ENCODE measurements at places on chromosomes 7 and 10.

DNA sequence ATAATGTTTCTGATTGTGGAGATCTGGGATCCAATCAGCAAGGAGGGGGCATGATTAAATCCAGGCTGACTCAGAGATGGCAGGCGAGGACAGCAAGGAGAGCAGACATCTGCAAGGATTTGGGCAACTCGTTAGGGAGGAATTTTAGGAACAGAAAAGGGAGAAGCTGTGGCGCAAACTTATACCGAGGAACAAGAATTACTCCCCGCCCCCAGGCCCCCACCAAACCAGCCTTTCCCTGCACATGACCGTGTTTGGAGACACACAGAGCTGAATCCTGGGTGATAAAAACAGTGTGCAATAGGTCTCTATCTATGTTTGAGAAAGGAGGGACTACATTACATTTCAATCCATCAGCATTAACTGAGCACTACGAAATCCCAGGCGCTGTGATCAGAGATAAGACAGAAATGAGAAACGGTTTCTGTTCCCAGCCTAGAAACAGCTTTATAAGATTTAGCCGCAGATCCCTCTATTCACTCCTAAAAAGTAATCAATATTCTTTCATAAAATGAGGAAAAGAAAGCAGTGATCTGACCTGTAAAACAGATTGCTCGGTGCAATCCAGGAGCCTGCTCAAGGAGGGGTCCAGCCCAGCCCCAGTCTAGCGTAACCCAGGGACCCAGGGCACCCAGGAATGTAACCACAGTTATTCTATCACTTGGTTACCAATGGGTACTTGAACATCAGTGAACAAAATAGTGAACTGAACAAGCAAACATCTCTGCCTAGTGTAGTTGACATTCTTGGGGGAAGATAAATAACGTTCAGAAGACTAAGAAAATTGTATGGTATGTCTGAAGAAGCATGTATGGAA lies 37.2 kb upstream of the RAPGEF5 start:
- DNase-seq, result no peak

DNA sequence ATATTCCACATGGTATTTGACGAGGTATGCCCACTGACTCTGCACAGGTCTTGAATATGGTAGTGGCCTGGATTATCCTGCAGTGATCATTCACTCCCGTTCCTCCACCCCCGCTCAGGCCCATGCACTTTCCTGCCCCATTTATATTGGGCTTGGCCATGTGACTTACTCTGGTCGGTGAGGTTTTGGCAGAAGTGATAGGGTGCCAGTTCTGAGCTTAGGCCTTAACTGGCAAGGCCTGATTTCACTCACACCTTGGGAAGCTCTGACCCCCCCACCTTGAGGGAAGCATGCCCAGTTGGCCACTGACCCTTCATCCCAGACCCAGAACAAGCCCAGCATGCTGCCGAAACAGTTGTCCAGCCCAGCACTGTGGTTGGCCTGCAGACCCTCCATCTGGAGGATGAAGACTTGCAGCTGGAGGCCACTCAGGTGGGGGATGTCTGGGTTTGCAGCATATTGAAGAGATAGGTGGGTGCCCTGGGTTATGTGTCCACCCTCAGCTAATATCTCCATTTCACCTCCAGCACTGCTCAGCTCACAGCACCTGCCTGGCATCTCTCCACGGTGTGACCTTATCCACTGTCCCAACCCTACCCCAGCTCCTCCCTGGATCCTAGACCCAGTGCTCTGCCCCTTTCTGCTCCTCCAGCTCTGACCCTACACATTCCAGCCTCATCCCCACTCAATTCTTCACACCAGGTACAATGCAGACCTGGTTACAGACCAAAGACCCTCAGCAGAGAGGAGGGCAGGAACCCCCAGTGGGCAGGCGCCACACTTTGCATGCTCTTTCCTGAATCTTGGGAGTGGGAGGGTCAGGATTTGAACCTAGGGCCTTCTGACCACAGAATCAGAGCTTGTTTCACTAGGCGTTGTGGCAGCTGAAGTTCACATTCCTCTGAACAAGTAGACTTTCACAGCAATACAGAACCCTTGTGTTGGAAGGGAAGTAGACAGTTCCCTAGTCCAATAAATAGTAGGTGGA lies 138.1 kb upstream of the CHST15 start:
- DNase-seq, result no peak

- DNase-seq, result no peak
Observed at GRCh38 chr7:145036604-145037405, 201.0 kb upstream of the TPK1 start.

DNA sequence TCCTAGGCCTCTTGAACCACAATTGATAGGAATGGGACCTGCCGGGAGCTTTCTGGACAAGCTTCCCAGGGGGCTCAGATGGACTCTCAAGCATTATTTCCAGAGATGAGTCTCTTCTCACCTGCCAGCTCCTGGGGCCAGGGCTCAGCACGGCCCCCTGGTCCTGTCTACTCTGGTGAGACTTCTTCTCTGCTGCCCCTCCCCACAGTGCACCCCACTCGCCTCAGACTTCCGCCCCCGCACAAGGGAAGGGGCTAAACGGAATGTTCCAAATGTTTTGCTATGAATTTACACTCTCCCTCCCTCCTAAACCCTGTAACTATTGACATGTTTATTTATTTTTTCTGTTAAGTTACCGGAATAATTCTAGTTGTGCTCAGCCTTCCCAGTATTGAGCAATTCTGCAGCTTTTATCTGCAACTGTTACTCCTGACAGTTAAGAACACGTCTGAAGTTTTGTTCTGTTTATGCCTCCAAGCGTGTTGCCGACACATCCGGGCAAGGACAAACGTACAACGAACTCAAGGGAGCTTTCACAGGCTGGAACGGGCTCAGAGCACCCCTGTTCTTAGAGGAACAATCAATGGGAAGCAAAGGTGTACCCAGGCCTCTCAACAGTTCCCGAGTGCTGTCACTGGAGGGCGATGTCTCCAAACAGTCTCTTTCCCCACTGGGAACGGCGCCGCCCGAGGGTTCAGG lies 55.2 kb downstream of the FHIP2A start:
- DNase-seq, result peak; percentile 44

- DNase-seq, result no peak
Observed at GRCh38 chr7:87413951-87414793, 61.3 kb downstream of the ABCB4 start.

- DNase-seq, result no peak
Observed at GRCh38 chr7:101365956-101366355, 3.3 kb downstream of the COL26A1 start.

- DNase-seq, result no peak
Observed at GRCh38 chr7:44400033-44400511, 74.7 kb upstream of the CAMK2B start.

DNA sequence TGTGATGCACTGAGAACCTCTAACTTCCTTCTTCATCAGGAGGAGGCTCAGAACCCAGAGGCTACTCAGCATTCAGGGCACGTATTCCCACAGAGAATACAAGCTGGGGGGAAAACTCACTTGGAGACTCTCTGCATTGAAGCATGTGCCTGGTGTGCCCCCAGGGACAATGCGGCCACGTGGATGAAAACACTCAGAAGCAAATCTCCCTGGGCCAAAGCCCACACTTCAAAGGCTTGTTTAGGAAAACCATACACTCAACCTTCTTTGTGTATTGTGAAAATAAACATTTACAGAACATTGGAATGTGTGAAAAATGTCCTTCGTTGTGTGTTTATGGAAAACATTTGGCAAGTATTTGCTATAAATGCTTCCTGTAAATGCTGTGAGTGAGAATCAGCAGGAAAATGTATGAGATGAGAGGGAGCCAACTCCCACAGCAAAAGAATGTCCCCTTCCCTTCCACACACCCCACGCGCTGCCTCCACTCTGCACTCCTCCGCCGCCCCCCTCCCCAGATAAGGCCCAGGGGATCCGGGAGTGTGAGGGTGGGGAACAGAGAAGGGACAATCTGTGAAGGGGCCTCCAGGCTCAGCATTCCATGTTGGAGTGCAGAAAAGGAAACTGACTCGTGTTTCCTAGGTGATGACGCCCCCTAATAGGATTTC lies 339.5 kb downstream of the ELMO1 start:
- DNase-seq, result no peak

- DNase-seq, result no peak
Observed at GRCh38 chr7:107939573-107940489, 48.8 kb downstream of the DLD start.

GRCh38 chr7:132592231-132592920 lies 16.1 kb upstream of the PLXNA4 start:
- no peak for DNase-seq

DNA sequence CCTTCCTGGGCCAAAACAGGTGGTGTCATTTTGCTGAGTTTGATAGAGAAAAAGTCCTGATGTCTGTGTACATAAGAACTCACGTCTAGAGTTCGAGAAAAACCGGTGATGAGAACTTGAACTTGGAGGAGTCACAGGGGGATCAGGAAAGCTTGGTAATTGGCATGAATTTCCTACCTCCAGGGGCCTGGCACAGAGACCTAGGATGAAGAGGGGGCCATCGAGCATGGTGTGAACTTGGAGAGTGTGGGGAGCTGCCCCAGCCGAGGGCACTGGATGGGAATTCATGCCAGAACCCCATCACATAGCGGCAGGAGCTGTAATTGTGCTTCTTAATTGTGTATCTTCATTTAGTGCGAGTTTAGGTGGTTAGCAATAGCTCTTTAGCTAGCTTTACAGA lies 82.2 kb downstream of the CUX1 start:
- no peak for DNase-seq

- no peak for DNase-seq
Observed at GRCh38 chr7:2096692-2097387, 135.9 kb downstream of the MAD1L1 start.

GRCh38 chr7:13117103-13117502 lies 429.7 kb downstream of the ARL4A start:
- no peak for DNase-seq

GRCh38 chr10:104267721-104268404 lies 1.1 kb upstream of the GSTO2 start:
- DNase-seq, result no peak

DNA sequence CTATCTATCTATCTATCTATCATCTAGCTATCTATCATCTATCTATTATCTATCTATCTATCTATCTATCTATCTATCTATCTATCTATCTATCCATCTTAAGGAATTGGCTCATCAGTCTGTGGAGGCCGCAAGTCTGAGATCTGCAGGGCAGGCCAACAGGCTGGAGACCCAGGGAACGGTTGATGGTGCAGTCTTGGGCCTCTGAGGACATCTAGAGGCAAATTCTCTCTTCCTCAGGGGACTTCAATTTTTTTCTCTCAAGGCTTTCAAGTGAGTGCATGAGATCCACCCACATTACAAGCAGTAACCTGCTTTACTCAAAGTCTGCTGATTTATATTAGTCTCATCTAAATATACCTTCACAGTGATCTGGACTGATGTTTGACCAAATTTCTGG lies 197.0 kb downstream of the GLRX3 start:
- DNase-seq, result no peak

GRCh38 chr10:73915206-73915851 lies 4.4 kb downstream of the PLAU start:
- DNase-seq, result no peak

GRCh38 chr10:33073641-33074415 lies 115.8 kb upstream of the ITGB1 start:
- no peak for DNase-seq

DNA sequence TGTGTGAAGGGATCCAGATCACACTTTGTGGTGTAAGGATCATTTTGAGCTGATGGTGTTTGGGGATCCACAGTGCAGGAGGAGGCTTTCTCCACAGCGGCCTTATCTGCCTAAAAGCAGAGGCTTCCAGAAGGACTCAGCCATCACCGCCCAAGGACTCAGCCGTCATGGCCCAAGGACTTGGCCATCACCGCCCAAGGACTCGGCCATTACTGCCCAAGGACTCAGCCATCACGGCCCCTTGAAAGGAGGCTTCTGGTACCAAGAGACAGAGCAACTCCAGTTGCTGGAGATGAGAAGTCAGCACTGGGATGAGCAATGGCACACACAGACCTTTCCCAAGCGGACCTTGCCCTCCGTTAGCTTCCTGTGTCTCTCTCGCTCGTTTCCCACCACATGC lies 6.0 kb upstream of the CFAP46 start:
- DNase-seq, result no peak

GRCh38 chr7:101085162-101085964 lies at the start of gene TRIM56:
TSS of gene TRIM56 (plus strand) at chr7:101085481. CDS start at chr7:101087313, 1,832 bp downstream.
- peak; percentile 75 for DNase-seq

- no peak for DNase-seq
Observed at GRCh38 chr7:132019703-132020102, 463.3 kb upstream of the PODXL start.

DNA sequence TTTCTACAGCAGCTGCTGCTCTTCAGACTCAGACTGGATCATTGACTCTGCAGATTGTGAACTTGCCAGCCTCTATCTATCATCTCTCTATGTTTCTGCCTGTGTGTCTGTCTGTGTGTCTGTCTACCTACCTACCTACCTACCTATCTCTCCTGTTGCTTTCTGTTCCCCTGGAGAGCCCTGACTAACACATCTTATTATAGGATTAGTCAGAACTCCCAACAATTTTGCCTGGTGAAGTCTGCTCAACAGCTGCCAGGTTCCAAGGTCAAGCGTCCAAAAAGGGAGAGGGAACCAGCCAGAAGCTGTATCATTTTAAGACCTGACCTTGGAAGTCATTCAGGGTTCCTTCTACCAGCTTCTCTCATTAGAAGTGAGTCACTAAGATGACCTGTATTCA lies 579.0 kb upstream of the DPP6 start:
- no peak for DNase-seq

DNA sequence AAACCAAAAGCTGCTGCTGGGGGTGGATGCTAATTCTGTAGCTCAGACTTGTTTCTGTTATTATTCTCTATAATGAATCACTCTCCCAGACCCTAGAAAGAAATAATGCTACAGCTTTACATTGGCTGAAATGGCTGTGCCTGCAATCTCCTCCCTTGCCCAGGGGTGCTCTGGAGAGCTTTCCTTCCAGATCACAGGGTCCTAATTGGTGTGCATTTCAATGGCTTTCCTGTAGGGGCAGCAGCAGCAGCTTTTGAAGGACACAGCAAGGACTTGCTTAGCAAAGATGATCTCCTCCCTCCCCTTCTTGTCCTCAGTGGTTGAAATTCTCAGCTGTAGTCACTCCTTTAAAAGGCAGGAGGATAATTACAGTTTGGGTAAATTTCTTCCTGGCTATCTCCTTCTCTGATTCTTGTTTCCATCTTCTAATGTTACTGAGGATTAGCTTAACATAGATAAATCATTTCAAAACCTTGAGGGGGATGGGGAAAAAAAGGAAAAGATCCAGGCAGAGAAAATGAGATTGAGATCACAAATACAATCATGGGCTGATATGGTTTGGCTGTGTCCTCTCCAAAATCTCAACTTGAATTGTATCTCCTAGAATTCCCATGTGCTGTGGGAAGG lies 120.2 kb upstream of the CTTNBP2 start:
- peak; percentile 13 for DNase-seq

DNA sequence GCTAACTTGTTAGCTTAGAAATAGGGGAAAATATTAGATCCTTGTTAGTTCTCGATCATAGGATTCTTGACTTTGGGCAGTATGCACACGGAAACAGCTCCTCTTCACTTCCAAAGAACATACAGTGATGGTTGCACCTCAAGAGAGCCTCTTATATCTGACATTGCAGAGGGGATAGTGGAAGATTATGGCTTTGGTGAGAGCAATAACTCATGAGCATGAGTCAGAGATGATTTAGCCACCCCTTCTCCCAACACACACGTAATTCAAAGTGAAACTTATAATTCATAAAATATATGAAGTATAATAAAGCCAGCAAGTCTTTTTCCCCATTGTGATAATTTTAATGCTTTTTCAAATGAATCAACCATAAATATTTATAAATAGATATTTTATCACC lies 683.7 kb downstream of the POM121L12 start:
- no peak for DNase-seq
